NCI-H446 (cell line): ENCODE measurements at places on chromosomes 13 and 19.

DNA sequence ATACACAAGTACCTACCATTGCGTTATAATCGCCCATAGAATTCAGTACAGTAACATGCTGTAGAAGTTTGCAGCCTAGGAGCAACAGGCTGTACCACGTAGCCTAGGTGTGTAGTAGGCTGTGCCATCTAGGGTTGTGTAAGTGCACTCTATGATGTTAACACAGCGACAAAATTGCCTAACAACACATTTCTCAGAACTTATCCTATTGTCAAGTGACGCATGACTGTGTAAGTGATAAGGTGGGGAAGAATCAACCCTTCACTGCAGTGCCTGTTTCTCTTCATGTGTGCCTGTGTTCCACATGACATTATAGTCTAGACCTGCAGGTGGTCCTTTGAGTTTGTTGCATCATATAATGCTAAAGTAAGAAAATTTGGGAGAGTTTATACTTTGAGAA lies 94.0 kb downstream of the PCDH9 start:
- no peak for DNase-seq

DNA sequence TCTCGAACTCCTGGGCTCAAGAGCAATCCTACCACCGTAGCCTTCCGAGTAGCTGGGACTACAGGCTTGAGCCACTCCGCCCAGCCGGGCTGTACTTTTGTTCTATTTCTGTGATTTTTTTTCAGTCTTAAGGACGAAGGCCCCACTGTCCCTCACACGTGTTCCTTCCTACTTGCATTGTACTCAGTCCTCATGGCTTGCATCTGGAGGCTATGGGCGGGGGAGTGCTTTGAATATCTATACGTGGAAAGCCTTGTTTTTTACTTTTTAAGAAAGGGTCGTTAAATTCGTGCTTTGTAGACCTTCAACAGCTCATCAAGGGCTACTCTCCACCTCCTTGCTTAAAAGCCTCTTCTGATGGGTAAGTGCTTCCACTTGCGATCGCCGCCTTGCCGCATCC lies 36.8 kb downstream of the NLRP12 start:
- no peak for DNase-seq

DNA sequence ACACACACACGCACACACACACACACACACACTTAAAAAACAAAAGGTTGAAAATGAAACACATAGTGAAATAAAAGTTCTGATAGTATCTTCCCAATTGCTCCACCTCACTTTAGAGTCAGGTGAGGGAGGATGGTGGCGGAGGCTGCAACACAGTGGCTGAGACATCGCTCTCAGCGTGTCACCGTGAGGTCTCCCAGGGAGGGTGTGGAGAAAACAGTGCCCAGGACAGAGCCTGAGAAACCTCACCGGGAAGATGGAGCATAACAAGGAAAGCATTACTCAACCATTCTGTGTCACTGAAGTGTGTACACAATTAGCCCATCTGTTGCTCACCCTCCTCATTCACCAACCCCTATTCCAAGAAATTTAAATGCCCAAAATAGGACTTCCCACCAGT lies 111.4 kb upstream of the USP29 start:
- no peak for DNase-seq

- no peak for DNase-seq
These were observed 112.5 kb downstream of the KLF5 start for GRCh38 chr13:73171271-73171682.

GRCh38 chr19:17511724-17512573 lies 500 bp downstream of the PGLS start:
- DNase-seq: peak; percentile 68

- no peak for DNase-seq
These were observed 127.5 kb downstream of the SIPA1L3 start for GRCh38 chr19:38034492-38034860.

DNA sequence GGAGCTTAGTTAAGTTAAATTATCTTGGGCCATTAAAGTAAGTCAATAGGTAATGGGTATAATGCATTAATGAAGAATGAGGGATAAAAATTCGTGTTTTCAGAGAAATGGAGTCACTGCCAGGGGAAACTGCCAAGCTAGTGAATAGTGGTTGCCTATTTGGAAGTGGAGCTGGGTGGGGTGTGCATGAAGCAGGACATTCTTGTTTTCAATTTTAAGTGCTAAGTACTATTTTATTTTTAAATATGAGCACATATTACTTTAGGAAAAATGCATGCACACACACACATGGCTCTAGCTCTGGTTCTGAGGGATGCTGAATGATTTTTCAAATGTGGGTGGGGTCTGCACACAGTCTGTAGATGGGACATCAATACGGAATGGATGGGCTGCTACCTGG lies 717.7 kb upstream of the SGCG start:
- DNase-seq: no peak
